ENCODE measurements at places on chromosomes 2 and 18.

DNA sequence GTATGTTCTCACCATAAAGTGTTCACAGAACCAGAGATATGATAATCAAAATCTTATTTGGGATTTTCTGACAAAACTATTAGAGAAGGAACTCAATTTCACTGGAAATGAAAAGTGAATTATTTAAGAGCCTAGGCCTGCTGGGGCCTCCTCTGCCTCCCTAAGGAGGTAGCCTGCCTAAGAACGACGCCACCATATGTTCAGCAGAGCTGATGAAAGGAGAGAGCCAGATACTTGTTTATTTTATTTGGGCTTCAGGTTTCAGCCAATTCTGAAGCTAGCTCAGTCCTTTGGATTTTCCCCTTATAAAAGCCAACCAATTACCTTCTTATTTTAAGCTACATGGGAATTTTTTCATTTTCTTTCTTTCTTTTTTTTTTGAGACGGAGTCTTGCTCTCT, 433.1 kb upstream of the MAP2 start:
- no peak for DNase-seq

DNA sequence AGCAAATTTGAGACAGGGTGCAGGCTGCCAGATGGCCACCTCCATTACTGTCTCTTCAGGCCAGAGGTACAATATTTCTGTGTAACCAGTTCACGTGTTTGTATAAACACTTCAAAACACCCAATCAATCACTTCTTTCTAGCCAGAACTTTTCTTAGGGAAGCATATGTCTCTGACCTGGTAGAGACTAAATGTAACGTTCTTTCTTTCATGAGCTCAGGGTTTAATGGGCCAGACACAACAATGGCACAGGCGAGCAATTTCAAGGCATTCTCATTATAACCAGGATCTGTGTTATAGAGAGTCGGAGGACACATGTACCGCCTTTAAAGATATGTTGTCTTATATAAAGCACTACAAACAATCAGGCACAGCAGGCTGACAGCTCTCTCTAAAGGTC, 1846.4 kb upstream of the PIK3C3 start:
- DNase-seq = no peak

- DNase-seq = no peak
Measured at GRCh38 chr2:85548608-85548900, 9.6 kb downstream of the MAT2A start.

- no peak for DNase-seq
Measured at GRCh38 chr2:59529726-59530125, 1023.7 kb downstream of the BCL11A start.

DNA sequence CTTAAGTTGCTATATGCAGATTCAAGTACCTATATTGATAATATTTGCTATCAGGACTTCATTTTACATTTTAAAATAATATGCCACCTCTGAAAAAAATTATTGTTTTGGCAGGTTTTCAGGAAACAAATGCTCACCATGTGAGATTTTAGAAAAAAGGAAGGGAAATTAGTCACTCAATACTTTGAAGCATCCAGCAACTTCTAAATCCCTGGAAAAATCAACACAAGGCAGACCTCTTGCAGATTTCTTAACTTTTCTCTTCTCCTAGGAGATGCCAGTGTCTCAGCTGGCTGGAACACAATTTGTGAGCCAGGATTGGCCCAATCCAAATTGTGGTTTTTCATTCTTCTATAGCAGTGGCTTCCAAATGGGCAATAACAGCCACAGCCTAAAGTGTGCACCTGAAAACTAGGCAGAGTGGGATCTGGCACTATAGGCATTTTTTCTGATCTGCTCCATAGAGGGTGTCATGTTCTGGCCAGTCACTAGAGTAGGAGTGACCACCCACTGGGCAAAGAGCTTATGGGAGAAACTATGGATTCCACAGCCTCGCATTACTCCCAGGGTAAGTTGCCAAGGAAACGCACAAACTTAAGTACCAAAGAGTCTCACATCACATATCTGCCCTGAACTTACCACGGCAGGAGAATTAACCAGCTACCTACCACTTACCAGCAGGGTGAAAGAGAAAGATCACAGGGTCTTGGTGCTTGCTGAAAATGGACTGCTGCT, 28.1 kb upstream of the THOC1 start:
- no peak for DNase-seq

- no peak for DNase-seq
Measured at GRCh38 chr2:18132697-18133096, 254.2 kb downstream of the KCNS3 start.

- DNase-seq = no peak
Measured at GRCh38 chr2:29014331-29014730, 33.2 kb downstream of the TOGARAM2 start.

Measured in frontal cortex (tissue), 4 donors.